ENCODE measurements at places on chromosomes 6 and 20. TPM values are rescaled to one million over a fixed set of nuclear protein-coding genes. Genes with fewer than 3 reads are reported as not detected.

CST3 gene
- total RNA-seq = 309 TPM

RAET1G gene
- not detected for total RNA-seq

SEMG1 gene
- total RNA-seq = not detected

B3GAT2 gene
- total RNA-seq = not detected

SAPCD1 gene
- 4.4 TPM for total RNA-seq

SCRT2 gene
- not detected for total RNA-seq

TCF21 gene
- total RNA-seq = 1.0 TPM

RIPPLY2 gene
- not detected for total RNA-seq

- no peak for DNase-seq
Observed at GRCh38 chr6:15073883-15074465, 171.9 kb upstream of the JARID2 start.

DNA sequence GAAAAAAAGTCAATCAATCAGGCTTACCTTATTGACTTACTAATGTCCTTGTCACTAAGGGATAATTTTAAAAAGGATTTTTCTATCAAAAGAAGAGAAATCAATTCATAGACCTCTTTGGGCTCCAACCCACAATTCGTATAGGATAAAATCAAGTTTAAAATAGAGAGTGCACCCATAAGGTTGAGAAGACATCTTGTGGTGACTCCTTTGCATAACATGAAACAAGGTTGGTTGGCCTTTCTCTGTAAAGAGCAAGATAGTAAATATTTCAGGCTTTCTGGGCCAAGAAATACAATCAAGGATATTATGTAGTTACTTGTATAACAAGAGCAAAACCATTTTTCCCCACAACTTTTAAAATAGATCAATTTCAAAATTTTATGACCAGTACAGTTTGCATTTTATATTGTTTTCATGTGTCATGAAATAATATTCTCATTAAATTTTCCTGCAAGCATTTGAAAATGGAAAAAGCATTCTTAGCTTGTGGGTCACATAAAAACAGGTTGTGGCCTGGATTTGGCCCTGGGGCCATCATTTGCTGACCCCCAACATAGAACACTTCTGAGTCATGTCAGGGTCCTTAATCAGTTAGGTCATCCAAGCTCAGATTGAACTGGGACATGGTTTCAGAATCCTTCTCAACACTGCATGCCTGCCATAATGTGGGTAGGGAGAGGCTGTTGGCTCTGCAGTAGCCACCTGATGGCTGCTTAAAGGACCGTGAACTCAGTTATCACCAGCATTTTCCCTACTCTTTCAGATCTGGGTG is 76.7 kb downstream of the MYB start:
- DNase-seq = no peak

GRCh38 chr6:116476002-116476678 is 15.0 kb downstream of the CALHM6 start:
- no peak for DNase-seq

GRCh38 chr20:10603378-10603777 is 70.4 kb downstream of the JAG1 start:
- no peak for DNase-seq

GRCh38 chr6:33987531-33988021 is 158.3 kb downstream of the GRM4 start:
- no peak for DNase-seq

GRCh38 chr6:47097092-47097945 is 55.2 kb upstream of the ADGRF1 start:
- no peak for DNase-seq

DNA sequence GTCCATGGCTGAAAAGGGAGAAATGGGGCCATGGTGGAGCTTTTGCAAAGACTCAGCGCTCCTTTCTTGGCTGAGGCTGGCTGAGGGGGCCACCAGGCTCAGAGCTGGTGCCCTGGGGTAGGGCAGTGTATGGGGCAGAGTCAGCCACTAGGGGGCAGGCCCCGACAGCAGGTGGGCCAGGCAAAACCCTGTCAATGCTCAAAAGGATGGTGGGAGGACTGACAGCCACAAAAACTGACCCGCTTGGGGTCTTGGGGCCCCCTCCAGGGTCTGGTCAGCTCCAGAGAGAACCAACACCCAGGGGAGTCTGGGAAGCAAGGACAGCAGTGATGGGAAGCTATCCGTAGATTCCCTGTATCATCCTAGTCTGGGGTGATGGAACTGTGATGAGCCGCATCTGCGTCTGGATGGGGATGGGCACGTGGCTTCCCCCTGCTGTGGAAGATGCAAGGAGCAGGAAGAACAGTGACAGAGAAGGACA is 306.9 kb downstream of the DHX35 start:
- no peak for DNase-seq

GRCh38 chr20:23823111-23823510 is 3.4 kb downstream of the CST2 start:
- no peak for DNase-seq

DNA sequence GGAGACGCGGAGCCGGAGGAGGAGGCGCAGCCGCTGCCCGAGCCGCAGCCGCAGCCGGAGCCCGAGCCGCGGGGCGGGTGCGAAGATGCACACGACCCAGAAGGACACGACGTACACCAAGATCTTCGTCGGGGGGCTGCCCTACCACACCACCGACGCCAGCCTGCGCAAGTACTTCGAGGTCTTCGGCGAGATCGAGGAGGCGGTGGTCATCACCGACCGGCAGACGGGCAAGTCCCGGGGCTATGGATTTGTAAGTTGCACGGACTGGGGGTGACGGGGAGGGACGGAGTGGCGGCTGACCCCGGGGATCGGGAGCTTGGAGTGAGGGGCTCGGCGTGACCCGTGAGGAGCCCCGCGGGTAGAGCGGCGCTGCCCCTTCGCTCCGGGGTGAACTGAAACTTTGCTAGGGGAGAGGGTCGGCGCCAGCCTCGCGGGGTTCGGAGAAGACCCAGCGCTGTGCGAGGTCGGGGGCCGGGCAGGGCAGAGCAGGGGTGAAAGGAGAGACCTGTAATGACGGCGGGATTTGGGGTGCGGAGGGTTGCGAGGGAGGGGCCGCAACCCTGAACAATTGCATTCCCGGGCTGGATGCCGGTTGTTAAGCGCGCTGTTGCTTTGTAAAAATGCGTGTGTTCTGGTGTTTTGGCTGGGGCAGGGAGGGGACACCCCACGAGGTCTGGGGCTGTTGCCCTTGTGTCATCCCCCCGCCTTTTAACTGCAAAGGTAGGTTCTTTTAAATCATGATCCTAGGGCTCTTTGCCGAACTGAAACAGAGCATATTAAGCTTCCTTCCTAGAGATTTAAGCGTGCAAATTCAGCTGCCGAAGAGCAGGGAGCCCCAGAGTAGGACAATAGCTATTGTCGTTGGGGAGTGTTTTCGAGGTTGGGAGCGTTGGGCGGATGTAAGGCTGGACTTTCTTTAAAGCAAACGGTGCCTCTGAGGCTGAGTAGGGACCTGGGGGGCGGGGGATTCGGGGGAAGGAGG is 628 bp downstream of the RBM24 start:
- no peak for DNase-seq

DNA sequence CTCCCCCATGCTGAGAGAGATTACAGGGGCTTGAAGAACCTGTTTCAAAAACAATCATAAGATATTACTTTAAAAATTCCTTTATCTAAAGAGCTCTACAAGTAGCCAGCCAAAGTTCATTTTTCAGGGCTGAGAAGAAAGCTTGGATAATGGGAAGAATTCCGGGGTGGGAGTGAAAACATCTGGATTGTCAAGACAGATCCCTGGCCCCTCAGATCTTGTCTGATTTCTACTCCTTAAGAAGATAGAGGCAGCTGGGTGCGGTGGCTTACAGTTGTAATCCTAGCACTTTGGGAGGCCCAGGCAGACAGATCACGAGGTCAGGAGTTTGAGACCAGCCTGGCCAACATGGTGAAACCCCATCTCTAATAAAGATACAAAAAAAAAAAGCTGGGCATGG is 24.8 kb downstream of the TRMT6 start:
- no peak for DNase-seq

- DNase-seq = no peak
Observed at GRCh38 chr6:32459781-32460424, 20.2 kb downstream of the HLA-DRA start.

DNA sequence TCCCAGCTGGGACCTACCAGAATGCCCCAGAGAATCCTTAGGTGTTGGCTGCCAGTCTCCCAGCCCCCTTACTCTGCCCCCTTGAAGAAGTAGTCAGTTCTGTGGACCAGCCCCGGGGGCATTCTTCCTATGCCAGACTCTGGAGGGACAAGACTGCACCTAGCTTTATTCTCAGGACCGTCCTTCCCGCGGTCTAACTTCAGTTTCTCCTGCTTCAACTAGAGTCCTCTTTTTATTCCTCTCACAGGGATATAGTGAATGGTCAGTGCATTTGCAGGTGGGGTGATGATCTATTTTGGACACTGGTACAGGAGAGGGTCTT is 35.9 kb upstream of the MDFI start:
- no peak for DNase-seq

DNA sequence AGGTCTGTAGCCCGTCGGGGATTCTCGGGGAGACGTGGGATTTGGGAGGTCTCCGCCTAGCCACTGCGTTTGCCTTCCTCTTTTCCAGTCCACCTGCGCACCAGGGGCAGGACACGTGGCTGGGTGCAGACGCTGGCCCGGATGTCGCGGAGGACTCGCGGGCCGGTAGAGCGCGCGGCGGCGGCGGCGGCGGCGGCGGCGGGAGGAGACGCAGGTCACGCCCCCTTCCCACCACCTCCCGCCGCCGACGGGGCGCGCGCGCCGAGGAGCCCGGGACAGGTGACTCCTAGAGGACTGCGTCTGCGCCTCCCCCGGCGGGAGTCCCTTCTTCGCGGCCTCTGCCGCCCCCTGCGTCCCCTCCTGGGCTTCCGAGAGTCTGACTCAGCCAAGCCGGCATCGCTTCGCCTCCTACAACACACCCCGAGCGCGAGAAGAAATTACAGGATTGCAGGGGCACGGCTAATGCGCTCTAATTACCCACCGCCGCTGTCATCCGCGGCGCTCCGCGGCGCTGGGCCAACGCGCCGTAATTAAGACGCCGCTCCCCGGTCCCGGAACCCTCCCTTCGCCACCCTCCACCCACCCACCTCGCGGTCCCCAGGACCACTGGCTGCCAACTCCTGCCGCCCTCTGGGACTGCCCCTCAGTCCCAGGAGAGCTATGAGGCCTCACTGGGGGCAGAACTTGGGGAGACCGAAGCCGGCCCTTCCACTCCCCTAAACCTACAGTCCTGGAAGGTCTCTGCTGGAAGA is 124.5 kb downstream of the MRPL14 start:
- DNase-seq = no peak

DNA sequence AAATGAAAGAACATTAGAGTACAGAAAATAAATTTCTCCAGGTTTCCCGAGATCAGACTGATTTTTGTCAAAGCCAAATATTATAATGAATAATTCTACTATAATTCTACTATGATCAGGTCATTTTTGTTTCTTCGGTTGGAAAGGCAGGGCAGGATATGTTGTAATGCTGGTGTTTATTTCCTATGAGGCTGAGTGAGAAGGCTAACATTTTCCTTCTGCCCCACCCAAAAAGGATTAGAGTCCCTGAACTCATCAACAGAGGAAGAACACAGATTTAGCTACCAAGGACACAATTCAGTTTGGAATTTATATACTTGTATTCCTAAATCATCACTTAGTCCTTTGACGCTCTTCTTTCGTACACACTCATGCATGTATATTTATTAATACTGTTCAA is 318.9 kb downstream of the SYNE1 start:
- DNase-seq = no peak

DNA sequence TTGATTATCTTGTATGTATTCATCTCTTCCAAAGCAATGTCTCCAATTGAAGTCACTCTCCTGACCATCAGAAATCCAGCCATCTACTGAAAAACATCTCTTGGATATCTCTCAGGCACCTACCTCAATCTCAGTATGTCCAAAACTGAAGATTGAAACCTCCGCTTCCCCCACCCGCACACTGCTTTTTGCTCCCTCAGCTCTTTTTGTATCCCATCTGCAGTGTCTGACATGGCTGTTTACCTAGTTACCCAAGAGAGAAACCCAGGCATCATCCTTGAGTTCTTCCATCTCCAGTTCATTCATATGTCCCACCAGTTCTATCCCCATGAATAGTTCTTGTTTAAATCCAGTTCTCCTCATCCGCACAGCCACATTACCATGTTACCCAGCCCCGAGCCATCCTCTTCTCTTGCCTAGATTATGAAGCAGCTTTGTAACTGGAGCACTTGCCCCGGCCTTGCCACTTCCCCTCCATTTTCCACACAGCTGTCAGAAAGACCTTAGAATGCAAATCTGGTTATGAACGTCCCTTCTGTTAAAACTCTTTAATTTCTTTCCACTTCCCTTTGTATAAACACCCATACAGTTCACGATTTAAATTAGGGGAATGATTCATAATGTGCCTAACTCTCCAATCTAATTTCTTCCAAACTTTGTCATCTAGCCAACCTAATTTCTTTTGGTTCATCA is 40.5 kb upstream of the GCLC start:
- DNase-seq = no peak

- DNase-seq = no peak
Observed at GRCh38 chr20:6164421-6165341, 41.9 kb upstream of the FERMT1 start.

GRCh38 chr6:44667226-44667625 is 279.7 kb downstream of the CDC5L start:
- DNase-seq = peak; percentile 82

DNA sequence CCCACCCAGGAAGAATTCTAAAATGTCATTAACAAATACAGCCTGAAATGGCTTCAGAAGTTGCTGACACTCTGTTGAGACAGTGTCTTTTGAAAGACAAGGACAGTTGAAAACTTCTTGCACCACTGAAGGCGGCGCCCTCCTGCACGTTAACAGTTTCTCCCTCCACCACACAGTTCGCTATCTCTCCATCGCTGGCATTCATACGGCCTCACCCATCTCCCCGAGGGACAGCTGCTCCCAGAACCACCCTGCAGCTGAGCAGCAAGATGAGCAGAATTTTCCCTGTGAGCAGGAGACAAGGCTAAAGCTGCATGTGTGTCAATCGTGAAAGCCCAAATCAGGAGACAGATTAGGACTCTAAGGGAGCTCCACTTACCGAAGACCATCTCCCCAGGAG is 113.3 kb downstream of the LY86 start:
- DNase-seq = no peak

DNA sequence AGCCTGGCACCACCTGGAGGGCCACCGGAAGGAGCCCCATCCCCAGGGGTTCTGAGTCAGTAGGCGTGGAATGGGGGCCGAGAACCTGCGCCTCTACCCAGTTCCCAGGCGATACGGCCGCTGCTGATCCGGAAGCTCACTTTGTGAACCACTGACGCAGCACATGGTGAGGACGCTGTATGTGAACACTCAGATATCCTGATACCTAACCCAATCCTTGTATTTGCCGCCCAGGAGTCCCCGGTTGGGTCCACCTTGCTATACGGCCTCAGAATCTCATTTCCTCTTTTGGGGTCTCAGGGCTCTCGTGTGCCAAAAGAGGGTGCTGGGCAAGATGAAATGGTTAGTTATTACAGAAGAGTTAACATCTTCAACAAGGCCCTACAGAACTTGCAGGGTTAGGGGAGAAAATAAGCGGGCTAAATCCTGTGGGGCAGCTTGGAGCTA is 604 bp upstream of the RAB5IF start:
- DNase-seq = no peak

All from epithelial cell of proximal tubule (primary cell).